GM23248 (cell line): ENCODE measurements at places on chromosomes 12 and 14.

DNA sequence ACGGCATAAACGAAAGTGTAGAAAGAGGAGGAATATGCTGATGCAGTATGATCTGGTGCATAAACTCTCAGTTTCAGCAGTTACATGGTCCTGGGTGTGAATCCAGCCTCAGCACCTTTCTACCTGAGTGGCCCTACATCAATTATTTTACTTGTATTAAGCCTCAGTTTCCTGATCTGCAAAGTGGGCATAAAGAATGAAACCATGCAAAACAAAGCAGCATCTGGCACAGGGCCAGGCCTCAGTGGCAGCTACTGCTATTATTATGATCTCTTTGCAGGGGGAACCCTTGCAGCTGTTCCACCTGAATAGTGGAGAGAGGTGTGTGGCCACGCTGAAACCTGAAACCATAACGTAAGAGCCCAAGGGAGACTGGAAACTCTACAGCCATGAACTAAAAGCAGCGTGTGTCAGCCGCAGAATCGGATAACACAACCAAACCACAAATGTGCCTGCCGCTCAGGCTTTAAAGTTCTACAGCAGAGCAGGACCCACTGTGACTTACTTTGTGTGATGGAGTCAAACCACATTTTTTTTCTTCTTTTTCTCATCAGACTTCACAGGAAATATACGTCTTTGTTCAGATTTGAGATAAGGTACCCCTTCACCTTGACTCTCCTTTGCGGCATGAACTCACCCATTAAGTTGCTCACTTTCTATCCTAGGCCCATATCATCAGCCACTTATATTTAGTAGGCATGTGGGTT, 29.2 kb upstream of the FOS start:
- H3K27ac ChIP-seq, result no peak overlapping the region
- H3K27me3 ChIP-seq, result no peaks in the 10 kb centered on the region
- DNase-seq, result no peak
- H3K4me3 ChIP-seq, result no peak overlapping the region
- H3K36me3 ChIP-seq, result no peaks in the 10 kb centered on the region
- no peaks in the 10 kb centered on the region for H3K4me1 ChIP-seq

DNA sequence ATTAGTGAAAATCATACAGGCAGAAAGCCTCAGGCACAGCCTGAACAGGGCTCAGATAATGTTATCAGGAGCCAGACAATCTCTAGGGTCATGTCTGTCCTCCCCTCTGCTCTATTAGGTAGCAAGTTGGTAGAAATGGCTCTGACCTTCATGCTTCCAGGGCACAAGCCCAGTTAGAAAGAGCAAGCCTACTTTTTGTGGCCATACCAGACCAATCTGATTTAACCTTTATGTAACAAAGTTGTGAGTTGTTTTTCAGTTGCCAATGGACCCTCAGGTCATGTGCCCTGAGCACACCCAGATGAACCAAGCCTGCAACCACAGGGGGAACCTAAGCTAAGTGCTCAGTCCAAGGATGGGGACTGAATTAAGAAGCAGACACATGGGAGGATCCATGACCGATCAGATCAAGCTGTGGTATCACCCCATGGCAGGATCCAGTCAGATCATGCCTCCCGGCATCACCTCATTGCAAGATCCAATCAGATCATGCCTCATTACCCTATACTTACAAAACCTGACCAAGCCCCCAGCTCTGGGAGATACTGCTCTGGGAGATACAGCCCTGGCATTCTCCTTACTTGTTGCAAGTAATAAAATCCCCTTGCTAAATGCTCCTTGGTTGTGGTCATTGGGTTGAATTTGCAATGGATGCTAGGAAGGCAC, 18.8 kb upstream of the HIGD1C start:
- H3K36me3 ChIP-seq, result no peaks in the 10 kb centered on the region
- DNase-seq, result no peak
- peaks cover 15% of the 10 kb centered on the region for H3K4me1 ChIP-seq
- no peak overlapping the region for H3K27ac ChIP-seq

- no peak overlapping the region for H3K27ac ChIP-seq
- DNase-seq, result no peak
- no peaks in the 10 kb centered on the region for H3K27me3 ChIP-seq
- H3K4me3 ChIP-seq, result no peak overlapping the region
- H3K4me1 ChIP-seq, result no peaks in the 10 kb centered on the region
- no peaks in the 10 kb centered on the region for H3K36me3 ChIP-seq
Measured at GRCh38 chr12:102510463-102510862, 30.1 kb upstream of the IGF1 start.

DNA sequence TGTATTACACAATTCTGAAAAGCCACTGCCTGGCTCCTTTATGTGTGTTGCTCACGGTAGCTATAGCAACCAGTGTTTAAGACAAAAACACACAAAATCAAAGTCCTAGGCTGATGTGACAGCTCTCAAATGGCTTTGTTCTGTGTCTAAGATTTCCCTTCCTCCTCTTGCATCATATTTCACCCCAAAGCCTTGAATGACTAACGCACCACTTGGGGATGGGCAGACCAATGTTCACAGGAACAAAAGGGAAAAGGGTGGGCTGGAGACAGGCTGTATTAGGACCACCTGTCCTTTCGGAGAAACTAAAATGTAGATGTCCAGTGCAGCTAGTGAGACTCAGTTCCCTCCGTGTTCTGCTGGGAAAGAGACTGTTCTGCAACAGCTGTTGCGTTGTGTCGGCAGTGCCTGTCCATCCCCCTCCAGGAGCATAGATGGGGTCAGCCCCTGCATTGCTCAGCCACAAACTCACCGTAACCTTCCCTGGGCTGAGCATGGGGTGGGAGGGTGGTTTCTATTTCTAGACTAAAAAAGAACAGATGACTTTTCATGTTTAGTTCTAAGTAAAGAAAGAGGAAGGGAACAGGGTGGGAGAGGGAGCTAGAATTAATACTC, 26.8 kb upstream of the DAAM1 start:
- no peaks in the 10 kb centered on the region for H3K36me3 ChIP-seq
- peak; percentile 83 for DNase-seq
- H3K4me3 ChIP-seq, result 0 out of 2 replicates have a peak overlapping the region, but pooled peaks have one; percentile 27
- no peaks in the 10 kb centered on the region for H3K27me3 ChIP-seq
- H3K27ac ChIP-seq, result peak overlapping the region; percentile 41

DNA sequence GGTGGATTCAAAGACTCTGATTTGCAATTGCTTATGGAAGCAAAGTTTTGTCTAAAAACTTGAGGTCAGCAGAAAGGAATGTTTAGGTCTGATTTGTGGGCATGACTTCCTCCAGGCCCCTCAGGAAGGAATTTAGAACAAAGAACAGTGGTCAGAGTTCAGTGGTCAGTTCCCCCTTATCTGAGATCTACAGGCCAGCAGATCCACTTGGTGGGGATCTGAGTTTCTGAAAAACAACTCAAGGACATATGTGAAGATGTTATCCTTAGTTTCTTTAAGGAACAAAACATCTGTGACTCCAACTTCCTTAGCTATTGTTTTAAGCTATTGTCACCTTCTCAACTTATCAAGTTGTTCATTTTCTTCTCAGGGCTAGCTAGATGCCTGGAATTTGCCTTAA, 28.0 kb upstream of the NAA30 start:
- no peaks in the 10 kb centered on the region for H3K36me3 ChIP-seq
- no peak overlapping the region for H3K4me3 ChIP-seq
- H3K27ac ChIP-seq, result no peak overlapping the region
- H3K27me3 ChIP-seq, result peaks cover 7% of the 10 kb centered on the region; the same call in 1 of the 2 replicates

DNA sequence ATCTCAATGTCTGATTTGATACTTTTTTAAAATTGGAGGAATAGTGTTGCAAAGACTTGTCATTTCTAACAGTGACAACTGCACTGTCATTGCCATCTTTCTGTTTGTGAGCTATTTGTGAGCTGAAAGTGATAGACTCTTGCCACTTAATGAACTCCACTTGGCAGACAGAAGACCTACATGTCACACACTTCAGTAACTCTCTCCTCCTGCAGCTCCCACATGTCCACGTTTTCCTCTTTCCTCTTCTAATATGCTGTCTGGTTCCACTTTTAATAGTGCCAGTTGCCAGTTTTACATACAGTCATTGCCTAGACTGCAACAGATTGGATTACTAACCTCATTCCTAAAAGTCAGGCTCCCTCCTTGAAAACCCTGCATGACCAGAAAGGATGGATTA, 121.5 kb downstream of the CAPZA3 start:
- no peak for DNase-seq
- H3K4me3 ChIP-seq, result no peak overlapping the region
- no peaks in the 10 kb centered on the region for H3K36me3 ChIP-seq
- H3K27me3 ChIP-seq, result no peaks in the 10 kb centered on the region
- no peak overlapping the region for H3K27ac ChIP-seq
